ENCODE measurements at places on chromosomes 6 and 20.
A peak's percentile ranks its signal among the peaks of the same experiment; 100 is the strongest.

DNA sequence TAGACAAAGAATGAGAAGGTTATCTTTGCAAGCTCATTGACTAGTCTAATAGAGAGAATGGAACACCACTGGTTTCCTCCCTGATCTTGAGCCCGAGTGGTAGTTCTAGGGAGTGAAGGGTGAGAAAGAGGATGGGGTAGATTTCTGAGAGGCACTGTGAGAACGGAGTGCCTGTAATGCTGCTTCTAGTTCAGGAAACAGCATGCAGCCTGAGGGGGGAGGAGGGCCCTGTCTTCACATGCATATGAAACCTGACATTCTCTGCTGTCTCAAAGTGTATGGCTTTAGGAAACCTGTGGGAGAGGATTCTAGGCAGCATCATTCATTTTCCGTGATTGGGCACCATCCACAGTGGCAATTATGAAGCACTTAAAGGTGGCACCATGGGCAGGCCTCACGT, 259.4 kb upstream of the MAN1A1 start:
- DNase-seq, result no peak

- no peak for DNase-seq
These were observed 27.3 kb upstream of the TAGAP start for GRCh38 chr6:159071843-159072769.

DNA sequence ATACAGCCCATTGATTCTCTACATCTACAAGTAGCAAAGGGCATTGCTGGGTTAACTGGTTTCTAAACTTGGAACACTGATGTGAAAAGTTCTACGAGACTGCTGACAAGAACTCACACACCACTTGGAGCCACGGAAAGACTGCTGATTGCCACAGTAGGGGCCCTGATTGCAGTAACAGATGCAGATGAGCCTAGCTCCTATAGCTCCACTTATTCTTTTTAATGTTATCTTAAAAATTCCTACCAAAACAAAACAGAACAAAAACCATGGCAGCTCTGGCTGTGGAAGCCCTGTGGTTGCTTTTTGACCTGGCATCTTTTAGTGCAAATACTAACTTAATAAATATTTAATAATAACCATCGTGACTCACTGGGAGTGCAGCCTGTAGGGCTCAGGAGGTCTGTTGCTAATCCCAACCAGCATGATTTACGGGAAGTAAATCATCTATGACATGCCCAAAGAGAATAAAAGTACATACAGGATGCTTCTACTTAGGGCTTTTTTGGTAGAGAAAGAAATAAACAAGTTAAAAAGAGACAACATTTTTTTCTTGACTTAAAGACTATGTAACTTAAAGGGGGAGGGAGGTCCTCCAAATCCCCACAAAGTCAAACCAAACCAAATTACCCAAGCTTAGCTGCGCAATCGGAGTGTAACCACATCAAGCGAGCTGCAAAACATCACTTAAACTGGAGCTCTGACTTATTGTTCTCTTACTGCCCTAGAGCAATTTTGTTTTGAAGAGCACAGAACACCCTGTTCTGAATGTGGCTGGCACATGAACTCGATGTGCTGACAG, 87.2 kb downstream of the FKBP5 start:
- peak; percentile 26 for DNase-seq

DNA sequence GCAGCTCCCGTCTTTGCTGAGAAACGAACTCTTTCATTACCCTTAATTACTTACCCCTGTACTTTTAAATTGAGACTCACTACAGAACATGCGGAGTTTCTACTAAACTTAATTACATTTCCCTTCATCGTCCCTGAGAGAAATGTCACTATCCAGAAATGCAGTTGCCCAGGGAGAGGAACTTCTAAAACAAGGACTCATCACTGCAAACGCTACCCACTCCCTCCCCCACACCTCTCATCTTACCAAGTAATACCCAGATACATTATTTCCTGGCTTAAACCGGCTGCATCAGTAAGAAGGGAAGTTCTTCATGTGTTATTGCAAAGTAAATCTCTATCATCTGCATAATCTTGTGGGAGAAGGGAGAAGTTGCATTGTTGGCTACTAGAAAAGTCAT, 138.3 kb downstream of the IPCEF1 start:
- DNase-seq, result peak; percentile 21

DNA sequence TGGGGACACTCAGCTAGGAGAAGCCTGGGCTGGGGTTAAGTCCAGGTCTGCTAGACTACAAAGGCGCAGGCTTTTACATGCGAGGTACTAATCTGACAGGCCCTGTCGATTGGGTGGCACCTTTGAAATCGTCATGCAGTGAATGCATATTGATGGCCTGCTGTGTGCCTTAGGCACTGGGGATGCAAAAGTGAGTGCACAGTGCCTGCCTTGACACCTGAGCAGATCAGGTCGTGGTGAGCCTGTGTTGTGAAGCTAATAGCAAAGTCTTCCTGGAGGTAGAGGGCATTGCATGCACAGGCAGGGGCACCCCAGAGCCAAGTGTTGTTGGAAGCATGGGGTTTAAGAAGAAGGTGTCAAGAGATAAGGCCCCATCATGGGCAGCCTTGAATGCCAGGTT, 16.9 kb downstream of the LRRC1 start:
- DNase-seq, result no peak

DNA sequence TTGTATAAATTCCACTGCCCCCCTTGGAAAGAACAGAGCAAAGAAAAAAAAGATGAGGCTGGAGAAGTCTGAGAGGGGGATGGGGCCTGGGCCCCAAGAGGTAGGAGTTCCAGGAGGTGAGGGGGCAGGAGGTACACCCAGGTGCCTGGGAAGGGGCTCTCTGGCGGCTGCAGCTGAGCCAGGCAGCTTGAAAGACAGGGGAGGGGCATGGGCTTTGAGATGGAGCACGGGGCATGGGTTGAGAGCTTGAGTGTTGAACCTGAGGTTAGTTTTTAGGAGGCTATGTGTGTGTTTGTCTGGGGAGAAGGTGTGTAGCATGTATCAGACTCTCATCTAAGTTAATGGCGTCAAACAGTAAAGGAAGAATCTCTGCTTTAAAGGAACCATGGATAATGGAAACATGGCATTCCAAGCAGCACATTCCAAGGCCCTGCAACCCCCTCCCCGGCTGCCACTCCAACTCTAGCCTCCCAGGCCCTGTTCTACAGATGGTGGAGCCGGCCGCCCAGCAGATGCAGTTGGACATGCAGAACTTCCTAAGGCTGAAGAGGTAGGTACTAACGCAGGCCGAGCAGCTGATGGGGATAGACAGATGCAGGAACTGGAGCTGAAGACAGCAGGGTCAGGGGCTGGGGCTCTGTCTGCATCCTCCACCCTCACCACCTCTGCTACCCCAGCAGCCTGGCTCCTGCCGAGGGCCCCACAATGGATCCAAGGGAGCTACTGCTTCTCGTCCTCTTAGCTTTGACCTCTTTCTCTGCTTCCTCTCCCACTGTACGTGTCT, 42.1 kb downstream of the MDFI start:
- no peak for DNase-seq

Measured in stimulated activated CD4-positive, alpha-beta T cell treated with anti-CD3 and anti-CD28 coated beads, Interleukin-4, amount 100 ng/mL, for 1 hour (primary cell).